ENCODE measurements at places on chromosomes 7 and 10. TPM values are rescaled to one million over a fixed set of nuclear protein-coding genes. Genes with fewer than 3 reads are reported as not detected.

GRCh38 chr7:81264116-81264515 lies 345.3 kb upstream of the SEMA3C start:
- DNase-seq = no peak

- DNase-seq = no peak
These were observed 156.7 kb downstream of the PLXNA4 start for GRCh38 chr7:132419542-132419941.

GRCh38 chr7:36245684-36246299 lies 92.7 kb downstream of the EEPD1 start:
- DNase-seq = no peak

GRCh38 chr7:87852306-87852705 lies 23.9 kb downstream of the SLC25A40 start:
- no peak for DNase-seq

DNA sequence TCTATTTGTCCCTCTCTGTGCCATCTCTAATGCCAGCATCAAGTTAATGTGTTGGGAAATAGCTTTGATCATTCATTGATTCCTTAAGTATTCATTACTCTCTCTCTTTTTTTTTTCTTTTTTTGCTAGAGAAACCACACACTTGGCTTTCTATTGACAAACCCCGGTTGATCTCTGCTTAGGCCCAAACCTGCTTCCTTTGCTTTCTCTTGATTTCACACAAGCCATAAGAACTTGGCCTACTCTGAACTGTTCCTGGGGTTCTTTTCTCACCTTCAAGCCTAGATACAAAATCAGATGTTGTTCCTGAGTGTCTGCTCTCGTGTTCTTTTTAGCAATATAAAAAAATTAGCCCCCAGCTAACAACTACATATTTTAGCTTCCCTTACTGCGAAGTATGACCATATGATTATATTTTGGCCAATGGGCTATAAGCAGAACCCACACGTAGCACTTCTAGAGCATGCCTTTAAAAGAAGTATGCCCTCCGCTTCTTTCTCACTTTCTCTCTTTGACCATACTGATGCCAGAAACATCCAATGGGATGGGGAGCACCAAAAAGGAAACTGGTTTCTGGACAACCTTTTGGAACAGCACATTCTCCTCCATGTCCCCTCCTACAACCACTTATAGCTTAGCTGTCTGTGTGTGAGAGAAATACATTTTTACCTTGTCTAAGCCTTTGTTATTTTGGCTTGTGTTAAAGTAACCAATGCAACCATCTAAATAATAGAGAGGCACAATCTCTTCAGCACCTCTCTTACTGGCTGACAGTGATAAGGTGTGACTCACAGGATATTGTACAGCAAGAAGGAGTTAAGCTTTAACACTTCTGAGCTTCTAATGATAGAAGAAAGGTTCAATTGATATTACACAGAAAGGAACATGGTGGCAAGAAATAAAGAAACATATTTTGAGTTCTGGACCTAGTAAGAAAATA lies 96.6 kb upstream of the LRRN3 start:
- no peak for DNase-seq

Gene FAM25A
- not detected for total RNA-seq

Gene GIMAP1
- 0.66 TPM for total RNA-seq

Gene SLC13A1
- total RNA-seq = 0.13 TPM
